ENCODE measurements at places on chromosomes 6 and 20. TPM values are rescaled to one million over a fixed set of nuclear protein-coding genes. Genes with fewer than 3 reads are reported as not detected.
A peak's percentile ranks its signal among the peaks of the same experiment; 100 is the strongest.

The DOK5 gene
- not detected for polyA plus RNA-seq

DNA sequence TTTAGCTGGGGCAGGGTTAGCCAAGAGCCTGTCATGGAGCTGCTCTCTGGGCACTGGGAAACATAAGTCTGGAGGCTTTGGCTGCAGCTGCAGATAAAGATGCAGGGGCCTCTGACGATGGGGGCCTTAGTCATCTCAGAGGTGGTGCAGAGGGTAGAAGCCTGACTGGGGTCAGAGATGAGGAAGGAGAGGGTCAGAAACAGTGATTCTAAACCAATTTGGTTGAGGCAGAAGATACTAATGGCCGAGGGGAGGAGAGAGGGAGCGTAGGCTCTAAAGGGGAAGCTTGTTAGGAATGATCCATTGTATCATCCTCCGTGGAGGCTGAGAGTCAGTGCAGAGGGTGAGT is 33.8 kb downstream of the PLEKHG1 start:
- no peak for DNase-seq

DNA sequence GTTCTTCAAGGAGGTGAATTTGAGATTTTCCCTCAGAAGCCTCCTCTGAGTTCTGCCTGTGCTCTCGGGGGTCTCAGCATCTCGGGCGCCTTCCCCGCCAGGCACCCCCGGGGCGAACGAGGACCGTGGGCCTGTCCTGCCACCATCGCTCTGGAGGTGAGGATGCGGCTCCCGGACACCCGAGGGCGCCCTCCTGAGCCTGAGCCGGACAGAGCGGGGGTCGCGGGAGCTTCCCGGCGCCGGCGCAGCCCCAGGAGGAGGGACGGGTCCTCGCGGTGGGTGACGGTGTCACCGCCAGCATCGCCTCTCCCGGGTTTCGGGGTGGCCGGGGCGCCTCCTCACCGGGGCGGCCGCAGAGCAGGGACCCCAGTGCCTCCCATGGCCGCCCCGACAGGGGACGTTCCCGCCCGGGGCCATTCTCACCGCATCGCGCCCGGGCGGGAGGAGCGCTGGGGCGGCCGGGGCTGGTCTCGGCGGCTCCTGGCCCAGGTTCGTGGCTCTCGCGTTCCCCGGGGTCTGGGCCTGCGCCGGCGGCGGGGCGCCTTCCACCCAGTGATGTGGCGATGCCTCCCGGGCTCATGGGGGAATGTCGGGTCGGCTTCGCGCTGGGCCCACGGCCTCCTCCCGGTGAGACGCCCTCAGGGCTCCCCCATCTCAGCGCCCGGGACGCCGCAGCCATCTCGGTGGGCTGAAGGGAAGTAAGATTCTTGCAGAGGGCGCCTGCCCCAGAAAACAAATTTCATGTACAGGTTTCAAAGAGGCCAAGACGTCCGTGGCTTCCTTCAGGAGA is 210.5 kb downstream of the ERMARD start:
- peak; percentile 30 for DNase-seq

GRCh38 chr6:113595911-113596376 is 261.2 kb upstream of the MARCKS start:
- DNase-seq, result no peak

DNA sequence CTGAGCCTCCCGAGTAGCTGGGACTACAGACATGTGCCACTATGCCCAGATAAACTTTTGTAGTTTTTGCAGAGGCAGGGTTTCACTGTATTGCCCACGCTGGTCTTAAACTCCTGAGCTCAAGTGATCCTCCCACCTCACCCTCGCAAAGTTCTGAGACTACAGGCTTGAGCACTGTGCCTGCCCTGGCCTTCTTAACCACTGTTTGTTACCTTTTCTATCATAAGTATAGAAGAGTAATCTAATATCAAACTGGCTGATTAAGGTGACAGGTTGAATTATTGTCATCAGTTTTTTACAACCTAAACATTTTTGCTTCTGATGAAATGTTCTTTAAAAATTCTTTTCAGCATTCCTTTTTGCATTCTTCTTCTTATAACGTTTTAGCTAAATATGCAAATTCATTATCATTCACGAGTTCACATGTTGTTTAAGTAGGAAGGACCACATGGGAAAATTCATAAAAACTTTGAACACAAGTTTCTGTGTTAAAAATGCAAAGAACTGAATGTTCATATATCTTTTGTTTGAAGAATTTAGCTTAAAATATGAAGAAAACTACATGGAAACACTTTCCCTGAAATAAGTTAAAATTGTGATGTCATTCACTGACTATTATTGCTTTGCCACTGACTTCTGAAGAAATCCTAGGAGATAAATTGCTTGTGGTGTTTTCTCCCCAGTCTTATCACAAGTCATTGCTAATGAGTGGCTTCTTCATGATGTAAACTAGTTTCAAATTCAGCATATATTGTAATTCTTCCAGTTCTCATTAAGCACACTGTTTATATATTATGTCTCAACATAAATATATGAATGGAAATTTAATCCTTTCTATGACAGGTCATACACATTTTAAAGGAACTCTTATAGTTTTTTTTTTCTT is 106.7 kb downstream of the ADGRB3 start:
- no peak for DNase-seq

DNA sequence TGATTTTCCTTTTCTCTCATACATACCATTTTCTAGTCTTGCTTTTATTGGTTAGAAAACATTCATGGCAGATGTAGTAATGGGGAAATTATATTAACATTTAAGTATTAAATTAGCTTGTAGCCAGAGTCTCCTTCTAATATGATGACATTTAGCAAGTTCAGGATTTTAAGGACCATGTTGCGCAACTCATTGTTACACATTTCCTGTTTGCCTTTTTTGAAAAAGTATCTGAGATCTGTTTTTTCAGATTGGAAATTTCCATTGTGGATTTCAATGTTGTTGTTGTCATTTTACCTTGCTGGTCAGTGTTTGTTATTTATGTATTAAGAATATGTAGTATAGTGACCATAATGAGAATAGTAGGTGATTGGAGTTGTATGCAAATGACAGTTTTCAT is 38.7 kb downstream of the CDKAL1 start:
- DNase-seq, result no peak

GRCh38 chr6:113758826-113759574 is 98.1 kb upstream of the MARCKS start:
- no peak for DNase-seq

GRCh38 chr6:53026526-53026925 is 31.4 kb upstream of the GSTA4 start:
- DNase-seq, result no peak

The LRRN4 gene
- not detected for polyA plus RNA-seq

DNA sequence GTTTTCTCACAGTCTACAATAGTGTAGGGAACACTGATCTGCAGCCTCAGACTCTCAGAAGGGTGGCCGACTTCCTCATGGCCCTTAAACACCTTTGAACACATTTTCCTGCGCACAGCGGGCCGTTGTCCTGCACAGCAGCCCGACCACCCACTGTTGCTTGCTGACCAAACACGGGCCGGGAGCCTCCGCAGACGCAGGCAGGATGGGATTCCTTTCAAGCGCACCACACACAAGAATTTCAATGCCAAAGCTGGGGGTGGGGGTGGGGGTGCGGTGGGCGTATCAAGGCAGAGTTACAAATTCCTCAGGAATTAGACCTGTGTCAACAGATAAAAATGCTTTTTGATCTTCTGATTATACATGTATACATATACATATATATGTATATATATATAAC is 74.5 kb downstream of the HUS1B start:
- DNase-seq, result no peak

- DNase-seq, result peak; percentile 21
These were observed 1.8 kb downstream of the RALGAPA2 start for GRCh38 chr20:20710443-20711315.

DNA sequence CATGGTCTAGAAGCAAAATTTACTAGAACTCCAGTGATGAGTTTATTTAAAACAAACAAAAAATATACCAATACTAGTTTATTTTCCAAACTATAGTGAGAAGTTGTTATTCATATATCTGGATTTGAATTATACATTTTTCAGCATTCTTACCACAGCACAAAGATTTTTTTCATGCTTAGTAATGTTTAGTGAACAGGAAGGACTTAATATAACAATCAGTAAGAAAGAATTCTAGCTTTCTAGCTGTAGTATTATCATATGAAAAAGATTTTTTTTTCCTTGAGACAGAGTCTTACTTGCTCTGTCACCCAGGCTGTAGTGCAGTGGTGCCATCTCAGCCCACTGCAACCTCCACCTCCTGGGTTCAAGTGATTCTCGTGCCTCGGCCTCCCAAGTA is 13.8 kb downstream of the MARCKS start:
- no peak for DNase-seq
